NCI-H446 treated with DMSO at 0.1 percent for 48 hours (cell line): ENCODE measurements at places on chromosomes 5 and 9.

DNA sequence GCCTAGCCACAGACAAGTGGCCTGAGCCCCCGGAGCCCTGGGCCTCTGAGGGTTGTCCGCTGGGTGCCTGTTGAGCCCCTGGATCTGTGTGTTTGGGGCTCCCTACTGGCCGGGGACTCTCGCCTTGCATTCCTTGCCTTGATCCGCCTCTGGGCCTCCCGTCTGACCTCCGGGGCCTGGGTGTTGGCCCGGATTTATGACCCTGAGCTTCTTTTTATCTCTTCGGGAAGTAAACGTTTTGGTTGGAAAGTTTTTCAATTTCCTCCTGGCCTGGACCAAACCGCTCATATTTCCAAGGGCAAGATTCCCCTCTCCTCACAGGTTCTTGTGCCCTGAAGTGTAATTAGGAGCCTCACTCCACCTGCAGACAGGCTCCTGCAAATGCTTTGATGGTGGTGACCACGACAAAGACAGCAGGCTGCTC is 69.3 kb upstream of the EGFLAM start:
- no peak for DNase-seq

GRCh38 chr9:89449261-89449671 is 48.6 kb downstream of the SEMA4D start:
- no peak for DNase-seq

DNA sequence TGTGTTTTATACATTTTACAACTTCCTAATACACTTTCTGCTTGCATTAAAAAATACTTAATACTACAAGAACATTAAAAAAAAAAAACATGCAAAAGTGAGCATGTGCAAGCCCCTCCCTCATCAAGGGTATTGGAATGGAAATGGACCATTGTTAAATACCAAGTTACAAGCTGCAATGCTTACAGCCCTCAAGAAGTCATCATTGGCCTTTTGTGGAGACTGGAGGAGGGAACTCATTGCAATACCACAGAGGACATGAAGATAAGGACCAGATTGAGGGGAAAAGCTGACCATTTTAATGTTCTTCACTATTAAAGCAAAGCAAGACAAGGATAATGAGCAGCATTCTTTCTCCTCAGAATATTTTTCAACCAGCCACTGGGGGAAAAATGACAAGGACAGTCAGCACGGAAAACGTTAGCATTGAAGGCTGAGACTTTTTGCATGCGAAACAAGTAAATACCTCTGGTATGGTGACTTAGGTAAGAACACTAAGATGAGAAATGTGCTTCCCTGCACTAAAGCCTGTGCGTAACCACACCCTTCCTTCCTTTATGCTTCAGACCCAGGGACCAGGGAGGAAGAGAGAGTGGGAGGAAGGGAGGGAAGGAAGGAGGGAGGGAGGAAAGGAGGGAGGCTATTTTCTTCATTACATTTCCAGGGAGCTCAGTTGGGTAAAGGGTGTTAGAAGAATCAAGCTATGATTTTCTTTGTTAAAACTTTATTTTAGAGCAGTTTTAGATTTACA is 141.1 kb upstream of the RAPGEF1 start:
- DNase-seq, result no peak

DNA sequence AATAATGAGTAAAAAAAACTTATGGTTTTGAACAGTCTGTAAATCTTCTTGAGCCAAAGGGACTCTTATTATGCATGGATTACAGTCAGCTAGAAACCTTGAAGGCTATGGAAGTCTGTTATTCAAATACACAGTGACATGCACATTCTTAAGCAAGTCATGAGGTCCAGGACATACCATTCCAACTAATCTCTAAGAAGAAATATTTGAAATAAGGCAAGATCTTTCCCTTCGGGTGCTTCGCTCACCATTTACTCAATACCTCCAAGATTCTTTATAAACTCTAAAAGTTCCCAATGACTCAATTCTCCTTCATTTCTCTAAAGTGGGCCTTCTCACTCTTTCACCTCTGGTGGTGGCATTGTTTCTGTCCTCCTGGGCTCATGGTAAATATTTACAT is 811.0 kb downstream of the NR2F1-AS1 start:
- DNase-seq, result no peak

GRCh38 chr9:21919377-21920362 is 74.5 kb downstream of the CDKN2A start:
- DNase-seq, result no peak

- DNase-seq, result no peak
These were observed 35.4 kb upstream of the C5orf47 start for GRCh38 chr5:173953528-173954090.

DNA sequence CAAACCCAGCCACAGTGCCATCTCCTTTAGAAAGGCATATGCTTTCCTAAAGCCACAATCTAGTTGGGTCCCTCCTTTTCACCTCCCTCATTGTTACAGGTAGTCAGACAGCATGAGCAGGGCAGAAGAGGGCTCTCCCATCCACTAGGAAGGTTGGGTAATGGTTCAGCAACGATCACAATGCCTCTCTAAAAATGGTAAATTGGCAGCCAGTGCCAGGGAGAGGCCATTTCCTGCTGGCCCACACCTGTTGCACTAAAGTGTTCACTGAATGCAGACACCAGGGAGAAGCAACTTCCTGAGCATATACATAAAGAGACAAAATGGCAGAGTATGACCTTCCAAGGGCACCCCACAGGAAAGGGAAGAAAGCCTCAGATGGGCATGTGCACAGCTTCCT is 31.3 kb upstream of the DAP start:
- DNase-seq, result no peak

- no peak for DNase-seq
These were observed 27.1 kb upstream of the LPAR1 start for GRCh38 chr9:111065414-111065813.
